ENCODE measurements at places on chromosomes 16 and 17.

DNA sequence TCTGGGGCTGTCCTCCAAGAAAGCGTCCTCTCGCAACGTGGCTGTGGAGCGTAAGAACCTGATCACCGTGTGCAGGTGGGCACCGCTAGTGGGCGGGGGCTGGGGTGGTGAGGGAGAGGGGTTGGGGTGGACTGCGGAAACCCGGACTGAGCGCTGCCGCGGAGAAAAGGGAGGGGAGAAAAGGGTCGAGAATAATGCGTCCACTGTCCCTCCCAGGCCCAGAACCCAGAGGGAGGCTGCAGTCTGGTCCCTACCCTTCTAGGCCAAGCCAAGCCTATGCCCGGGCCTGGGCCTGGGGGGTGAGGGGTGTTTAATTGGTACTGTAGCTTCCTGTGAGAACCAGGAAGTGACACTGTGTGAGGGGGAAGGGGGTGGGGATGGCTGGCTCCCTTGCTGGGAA is 464 bp downstream of the RUNDC3A start:
- DNase-seq = no peak

DNA sequence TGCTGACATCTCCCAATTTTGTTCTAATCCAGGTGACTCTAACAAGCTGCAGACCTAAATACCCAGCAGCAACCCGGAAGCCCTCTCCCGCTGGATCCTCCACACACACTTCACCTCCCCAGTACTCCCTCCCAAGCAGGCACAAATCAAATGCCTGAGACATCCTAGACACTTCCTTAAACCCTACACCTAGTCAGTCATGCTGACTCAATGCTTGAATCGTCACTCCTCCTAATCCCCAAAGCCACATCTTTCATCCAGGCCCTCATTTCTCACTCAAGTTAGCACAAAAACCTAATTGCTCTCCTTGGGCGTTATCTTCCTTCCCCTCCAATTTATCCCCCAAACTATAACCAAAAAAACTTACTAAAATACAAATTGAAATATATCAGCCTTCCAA is 32.7 kb downstream of the CMC2 start:
- no peak for DNase-seq

DNA sequence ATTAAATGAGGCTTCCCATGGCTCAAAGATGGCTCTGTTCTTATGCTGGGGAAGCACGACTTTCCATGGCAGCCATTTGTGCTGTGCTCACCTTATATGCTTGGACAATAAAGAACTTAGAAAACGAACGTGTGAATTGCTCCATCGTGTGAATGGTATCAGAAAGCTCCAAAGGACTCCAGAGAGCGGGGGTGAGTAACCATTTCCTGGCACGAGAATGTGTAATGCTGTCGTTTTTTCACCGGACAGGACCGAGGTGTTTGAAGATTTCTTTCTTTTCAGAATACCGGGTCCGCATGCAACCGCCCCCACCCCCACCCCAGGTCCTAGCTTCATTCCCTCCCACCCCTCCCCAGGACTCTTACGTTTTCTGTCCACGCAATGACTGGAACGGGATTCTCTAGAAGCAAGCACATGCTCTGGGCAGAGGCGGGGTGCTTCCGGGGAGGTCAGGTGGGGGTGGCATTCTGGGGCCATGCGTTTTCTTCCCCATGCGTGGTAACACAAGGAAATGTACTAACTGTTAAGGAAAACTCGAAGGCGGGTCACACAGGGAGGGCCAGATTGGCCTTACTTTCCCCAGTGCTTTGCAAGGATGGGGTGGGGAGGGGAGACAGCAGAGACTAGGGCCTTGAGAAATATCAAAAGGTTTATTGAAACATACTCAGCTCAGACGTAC is 26.2 kb downstream of the GPRC5B start:
- no peak for DNase-seq

DNA sequence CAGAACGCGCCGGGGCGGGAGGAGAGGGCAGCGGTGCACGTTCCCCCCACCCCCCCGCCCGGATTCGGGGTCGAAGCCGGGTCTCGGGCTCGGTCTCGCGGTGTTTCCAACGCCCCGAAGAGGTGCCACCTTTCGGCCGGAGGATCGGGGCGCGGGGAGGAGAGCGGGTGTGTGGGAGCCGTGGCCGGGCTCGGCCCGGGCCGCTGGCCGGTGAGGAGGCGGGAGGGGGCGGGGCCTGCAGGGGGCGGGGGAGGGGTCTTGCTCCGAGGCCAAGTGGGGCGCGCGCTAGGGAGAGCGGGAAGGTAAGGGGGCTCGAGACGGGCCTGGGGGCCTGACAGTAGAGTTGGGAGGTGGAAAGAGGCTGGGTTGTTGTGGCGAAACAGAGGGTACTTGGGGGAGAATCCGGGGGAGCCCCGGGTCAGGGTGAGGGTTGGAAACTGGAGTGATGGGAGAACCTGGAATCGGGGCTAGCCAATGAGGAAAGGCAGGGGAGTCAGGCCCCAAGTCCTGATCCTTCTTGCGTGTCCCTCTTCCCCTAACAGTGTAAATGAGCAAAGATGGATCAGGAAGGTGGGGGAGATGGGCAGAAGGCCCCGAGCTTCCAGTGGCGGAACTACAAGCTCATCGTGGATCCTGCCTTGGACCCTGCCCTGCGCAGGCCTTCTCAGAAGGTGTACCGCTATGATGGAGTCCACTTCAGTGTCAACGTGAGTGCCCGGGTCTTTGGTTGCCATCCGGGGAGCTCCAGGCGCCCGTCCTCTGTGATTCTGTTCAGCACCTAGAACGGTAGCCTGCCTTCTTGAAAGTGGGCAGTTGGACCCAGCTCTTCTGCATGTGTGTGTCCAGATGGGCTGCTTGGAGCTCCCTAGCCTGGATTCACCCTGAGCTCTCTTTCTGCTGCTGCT is 873 bp downstream of the SETD1A start:
- DNase-seq = no peak

DNA sequence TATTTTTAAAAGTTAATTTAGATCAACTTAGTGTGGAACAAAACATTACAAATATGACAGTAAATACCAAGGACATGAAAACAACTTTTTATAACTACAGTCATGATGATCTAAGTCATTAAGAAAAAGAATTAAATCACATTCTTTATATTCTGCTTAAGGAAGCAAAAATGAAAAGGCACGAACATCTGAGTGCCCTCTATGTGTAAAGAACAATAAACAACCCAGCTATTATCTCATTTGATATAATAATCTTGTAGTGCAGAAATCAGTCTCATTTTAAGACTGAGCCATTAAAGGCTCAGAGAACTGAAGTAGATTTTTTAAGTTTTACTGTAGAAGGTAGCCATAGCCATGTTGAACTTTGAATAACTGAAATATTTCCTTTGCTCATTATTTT is 13.4 kb downstream of the MYO1D start:
- DNase-seq = no peak

DNA sequence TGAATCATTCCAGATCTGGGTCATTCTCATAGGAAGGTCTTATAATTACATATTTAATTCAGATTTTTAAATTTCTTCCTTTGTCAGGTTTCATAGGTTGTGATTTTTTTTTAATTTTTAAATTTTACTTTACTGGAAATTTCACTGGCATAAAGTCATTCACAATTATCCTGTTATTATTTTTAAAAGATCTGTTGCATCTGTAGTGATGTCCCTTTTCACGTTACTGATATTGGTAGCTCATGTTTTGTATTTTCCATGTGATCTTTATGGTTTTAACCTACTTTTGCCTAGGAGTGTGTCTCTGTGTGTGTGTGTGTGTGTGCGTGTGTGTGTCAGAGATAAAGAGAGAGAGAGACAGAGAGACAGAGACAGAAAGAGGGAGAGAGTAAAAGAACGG is 216.6 kb upstream of the KCNJ16 start:
- no peak for DNase-seq

DNA sequence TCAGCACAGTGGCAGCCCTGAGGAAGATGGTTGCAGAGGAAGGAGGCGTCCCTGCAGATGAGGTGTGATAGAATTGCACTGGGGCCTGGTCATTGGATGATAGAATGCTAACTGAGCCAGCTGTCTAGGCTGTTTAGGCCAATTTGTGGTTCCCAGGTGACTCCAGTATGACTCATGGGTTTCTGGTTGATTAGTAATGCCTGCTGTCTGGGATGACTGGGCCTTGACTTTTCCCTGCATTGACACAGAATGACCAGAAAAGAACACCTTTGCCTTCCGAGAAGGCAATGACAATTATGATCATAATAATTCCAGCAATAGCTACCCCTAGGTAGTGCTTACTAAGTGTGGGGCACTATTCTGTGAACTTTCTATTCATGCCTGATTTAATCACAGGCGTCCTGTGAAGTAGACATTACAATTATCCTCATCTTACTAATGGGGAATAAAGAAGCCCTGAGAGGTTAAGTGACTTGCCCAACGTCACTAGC is 31.5 kb downstream of the USP43 start:
- no peak for DNase-seq

GRCh38 chr17:39562976-39563375 is 44.7 kb downstream of the NEUROD2 start:
- no peak for DNase-seq

DNA sequence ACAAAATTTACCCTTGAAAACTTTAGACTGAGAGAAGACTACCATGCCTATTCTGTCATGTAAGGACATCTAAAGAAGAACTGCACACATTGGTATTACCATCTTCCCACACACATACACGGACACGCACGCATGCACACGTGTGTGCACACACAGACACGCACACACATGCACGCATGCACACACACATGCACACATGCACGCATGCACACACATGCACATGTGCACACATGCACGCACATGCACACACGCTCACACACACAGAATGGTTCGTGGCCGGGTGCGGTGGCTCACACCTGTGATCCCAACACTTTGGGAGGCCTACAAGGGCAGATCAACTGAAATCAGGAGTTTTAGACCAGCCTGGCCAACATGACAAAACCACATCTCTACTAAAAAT is 296.9 kb upstream of the HSBP1 start:
- DNase-seq = no peak

GRCh38 chr17:32323811-32324491 is 18.0 kb downstream of the C17orf75 start:
- DNase-seq = peak; percentile 18

DNA sequence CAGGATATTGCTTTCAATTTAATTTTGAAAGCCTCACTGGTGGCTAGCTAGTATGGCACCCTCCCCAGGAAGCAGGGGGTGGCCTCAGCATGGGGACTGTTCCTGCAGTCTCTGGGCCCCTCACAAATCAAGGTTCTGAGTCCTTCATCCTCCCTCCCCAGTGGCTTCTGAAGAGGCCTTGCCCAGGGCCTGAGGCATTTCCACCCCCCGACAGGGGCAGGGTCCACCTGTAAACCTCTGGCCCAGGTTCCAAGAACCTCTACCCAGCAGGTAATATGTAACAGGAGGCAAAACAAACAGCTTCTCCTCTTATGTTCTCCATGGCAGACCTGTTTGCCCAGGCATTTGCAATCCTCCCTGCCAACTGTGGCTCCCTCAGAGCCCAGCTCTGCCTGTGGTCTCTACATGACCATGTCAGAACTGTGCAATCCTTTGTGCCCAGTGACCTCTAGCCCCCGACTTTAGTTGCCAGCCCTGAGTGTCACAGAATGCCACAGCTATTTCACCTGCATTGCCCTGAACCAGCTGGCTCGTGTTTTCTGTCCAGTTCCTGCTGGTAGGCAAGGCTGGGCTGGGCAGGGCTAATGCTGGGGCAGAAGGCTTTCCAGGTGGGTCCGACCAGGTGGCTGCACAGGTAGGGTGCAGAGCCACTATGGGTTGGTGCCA is 14.3 kb downstream of the ACSF2 start:
- no peak for DNase-seq

- no peak for DNase-seq
These were observed 9.3 kb downstream of the ZCCHC14 start for GRCh38 chr16:87483481-87483880.

- DNase-seq = no peak
These were observed 79.8 kb downstream of the ZDHHC7 start for GRCh38 chr16:84931506-84931905.

DNA sequence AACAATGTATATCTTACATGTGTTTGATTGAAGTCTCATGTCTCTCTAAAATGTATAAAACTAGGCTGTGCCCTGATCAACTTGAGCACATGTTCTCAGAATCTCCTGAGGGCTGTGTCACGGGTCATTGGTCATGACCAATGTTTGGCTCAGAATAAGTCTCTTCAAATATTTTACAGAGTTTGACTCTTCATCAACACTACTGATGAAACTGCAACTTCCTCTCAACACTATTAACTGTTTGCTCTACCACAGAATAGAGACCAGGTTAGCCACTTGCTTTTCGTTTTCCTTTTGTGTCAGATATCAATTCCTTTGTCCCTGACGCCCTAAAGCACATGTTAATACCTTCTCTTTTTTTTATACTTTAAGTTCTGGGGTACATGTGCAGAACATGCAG is 358.1 kb downstream of the CDH8 start:
- no peak for DNase-seq

GRCh38 chr17:81015136-81015535 is 19.8 kb upstream of the BAIAP2 start:
- no peak for DNase-seq

GRCh38 chr17:82890926-82891678 is 51.3 kb upstream of the ZNF750 start:
- no peak for DNase-seq

- DNase-seq = no peak
These were observed 20.0 kb downstream of the UNC45B start for GRCh38 chr17:35167666-35168065.

DNA sequence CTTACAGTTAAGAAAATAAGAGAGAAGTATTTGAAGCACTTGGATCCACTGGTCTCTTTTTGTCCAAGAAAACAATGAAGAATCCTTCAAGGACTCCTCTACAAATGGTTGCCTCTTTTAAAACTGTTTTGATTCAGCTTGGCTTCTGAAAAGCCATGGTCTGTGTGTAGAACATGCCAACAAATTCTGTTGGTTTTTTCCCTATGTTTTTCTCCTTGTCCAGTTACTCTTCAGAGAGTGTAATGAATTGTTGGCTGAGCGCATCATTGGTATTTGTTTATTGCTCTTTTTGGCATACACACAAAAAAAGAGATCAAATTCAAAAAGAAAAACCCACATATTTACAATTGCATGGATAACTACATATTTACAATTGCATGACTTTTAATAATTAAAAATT is at the start of gene ABCA10:
TSS of gene ABCA10 (minus strand) at position 249 of the 400 bp plus-strand sequence. CDS start 3,466 bp downstream, outside the sequence.
- no peak for DNase-seq

- DNase-seq = no peak
These were observed 16.7 kb downstream of the C16orf54 start for GRCh38 chr16:29729116-29729521.

DNA sequence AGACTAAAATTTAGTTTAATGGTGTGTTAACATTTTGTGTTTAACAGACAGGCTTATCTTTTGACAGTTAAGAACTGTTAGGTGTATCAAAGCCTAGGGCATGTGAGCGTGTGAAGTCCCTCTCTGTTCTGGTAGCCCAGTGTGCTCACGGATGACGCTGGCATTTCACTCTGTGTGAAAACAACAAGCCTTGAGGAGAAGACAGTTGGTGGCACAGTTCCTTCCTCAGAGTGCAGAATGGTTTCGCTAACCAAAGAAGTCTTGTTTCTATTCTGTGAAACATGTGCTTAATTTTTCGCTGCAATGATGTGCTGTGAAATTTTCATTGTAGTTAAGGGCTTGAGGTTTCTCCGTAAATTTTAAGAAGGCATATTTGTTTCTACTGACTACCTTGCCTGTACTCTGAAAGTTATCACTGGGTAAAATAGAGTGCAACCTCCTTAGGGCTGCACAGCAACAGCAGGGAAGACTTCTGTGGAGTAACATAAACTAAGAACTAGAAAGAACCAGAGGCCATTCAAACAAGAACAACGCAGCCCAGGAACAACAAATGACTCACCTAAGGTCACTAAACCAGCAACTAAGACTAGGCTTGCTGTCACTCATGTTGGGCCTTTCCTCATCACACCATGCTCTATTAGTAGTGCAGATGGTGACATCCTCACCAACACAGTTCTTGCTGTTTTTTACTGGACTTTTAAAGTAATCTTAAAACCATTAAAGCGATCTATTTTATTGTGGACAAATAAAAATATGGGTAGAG is 33.4 kb downstream of the BRD7 start:
- DNase-seq = no peak

GRCh38 chr16:17515421-17516210 is 44.9 kb upstream of the XYLT1 start:
- no peak for DNase-seq

Data from activated naive CD4-positive, alpha-beta T cell treated with Interleukin-2 at 50 U/mL for 16 hours (primary cell).